ENCODE measurements at places on chromosomes 4 and X.

DNA sequence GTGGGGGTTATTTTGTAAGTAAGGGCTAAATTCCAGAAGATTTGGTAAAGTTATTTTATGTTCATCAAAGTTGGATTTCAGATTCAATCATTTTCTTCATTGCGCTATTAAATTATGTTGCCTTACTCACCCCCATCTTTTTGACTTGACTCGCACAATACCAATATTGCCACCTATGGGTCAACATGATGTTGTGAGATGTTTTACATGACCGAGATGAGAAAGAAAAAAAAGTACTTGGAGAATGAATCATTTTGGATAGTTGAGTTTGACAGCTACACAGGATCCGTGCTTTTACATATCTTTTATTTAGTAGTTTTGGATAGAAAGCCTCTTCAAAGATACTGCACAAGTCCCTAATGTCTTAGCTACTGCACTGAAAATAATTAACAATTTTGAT, 224.2 kb upstream of the EMCN start:
- DNase-seq: peak; percentile 17

DNA sequence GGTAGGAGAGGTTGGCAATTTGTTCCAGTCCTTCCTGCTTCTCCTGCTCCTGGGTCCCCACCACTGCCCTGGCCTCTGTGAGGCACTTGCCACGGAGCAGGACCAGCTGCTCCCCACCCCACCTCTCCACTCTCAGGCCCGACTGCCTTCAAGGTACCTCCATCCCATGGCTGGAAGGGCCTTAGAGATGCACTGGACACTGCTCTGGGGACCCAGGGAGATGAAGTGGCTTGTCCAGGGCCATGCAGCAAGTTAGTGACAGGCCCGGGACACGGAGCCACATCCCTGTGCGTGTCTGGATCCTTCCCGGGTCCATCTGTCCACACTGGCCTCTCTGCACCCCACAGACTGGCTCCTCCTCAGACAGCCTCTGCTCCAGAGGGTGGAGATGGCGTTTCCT, 105.3 kb downstream of the CPZ start:
- no peak for DNase-seq

- DNase-seq: no peak
Observed at GRCh38 chr4:73798842-73799241, 37.6 kb upstream of the CXCL6 start.

DNA sequence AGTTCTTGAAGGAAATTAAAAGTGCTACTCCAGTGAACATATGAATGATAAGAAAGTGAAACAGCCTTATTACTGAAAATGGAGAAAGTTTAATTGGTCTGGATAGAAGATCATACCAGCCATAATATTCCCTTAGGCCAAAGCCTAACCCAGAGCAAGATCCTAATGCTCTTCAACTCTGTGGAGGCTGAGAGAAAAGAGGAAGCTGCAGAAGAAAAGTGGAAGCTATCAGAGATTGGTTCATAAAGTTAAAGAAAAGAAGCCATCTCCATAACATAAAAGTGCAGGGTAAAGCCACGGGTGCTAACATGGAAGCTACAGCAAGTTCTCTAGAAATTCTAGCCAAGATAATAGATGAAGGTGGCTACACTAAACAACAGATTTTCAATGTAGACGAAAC, 85.5 kb upstream of the ATOH1 start:
- DNase-seq: no peak

DNA sequence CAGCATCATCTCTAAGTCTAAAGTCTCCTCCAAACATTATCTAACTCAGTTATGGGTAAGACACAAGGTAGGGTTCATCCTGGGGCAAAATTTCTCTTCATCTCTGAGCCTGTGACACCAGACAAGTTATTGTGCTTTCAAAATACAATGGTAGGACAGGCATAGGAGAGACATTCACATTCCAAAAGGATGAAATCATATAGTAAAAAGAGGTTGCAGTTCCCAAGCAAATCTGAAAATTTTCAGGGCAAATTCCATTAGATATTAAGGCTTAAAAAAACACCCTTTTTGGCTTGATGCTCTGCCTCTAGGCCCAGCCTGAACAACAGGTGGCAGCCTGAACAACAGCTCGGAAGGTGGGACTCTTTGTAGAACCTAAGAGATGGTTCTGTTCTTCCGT, 448.3 kb upstream of the SLIT2 start:
- no peak for DNase-seq

DNA sequence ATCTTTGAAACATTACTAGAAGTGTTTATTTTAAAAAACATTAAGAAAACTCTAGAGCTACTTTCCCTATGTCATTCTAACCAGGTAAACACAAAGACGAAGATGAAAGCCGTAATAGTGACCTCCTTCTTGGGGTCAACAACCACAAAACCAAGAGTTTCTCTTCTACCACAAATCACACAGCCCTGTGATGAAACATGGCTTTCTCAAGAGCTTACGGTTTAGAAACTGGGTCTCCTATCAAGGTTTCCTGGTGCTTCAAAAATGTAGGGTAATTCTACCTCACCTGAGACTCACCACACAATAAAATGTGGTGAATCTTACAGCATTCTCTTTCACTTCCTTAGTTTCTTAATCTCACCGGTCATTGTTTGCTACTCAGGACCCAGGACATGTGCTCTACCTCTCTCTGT, 50.9 kb downstream of the CORIN start:
- no peak for DNase-seq

GRCh38 chrX:65997978-65998717, 41.7 kb downstream of the VSIG4 start:
- DNase-seq: no peak

GRCh38 chr4:107747748-107748486, 27.9 kb upstream of the PAPSS1 start:
- no peak for DNase-seq

DNA sequence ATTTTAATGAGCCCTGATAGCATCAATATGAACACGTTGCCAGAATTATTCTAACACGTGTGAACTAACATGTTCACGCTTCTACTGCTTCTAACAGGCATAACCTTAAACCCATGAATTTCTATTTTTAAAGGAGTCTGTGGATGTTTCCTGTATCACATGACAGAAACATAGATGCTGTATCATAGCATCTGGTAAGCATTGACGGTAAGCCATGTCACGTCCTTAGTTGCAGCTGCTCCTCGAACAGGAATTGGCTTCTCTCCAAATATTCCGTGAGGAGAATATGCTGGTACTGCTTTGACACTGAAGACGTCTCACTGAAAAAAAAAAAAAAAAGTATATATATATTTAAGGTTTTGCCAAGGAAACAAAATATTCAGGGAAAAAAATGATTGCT, 105.1 kb upstream of the MXRA5 start:
- DNase-seq: no peak

DNA sequence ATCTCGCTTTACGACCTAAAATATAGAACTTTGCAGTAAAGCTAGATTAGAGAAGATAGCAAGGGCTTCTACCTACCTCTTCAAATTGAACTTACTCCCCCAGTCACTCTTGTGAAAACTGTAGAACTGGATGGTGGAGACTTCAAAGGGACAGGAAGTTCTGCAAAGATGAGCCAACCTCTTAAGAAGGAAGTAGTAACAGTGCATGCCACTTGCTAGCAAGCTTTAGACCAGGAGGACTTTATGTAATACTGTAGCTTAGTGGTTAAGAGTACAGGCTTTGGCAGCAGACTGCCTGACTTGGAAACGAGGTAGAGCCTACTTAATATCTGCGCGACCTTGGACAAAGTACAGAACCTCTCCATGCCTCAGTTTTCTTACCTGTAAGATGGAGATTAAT, 27.5 kb upstream of the VBP1 start:
- peak; percentile 71 for DNase-seq

- peak; percentile 93 for DNase-seq
Observed at GRCh38 chr4:169410839-169411770, 140.3 kb upstream of the SH3RF1 start.

DNA sequence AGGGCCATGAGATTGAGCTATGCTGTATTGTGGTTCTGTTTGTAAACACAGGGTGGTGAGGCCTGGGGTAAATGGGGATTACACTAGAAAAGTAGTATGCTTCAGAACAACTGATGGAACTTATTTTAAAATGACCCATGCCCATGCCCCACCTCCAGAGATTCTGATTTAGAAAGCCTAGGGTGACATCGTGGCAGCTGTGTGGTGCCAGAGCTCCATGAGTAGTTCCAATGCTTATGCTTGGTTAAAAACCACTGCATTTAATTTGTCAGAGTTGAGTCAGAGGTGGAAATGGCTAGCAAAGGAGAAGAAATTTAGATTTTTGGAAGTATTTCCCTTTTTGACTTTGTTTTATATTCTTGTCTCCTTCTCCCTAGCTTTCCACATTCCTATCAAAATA, 63.4 kb upstream of the PDE5A start:
- DNase-seq: no peak

DNA sequence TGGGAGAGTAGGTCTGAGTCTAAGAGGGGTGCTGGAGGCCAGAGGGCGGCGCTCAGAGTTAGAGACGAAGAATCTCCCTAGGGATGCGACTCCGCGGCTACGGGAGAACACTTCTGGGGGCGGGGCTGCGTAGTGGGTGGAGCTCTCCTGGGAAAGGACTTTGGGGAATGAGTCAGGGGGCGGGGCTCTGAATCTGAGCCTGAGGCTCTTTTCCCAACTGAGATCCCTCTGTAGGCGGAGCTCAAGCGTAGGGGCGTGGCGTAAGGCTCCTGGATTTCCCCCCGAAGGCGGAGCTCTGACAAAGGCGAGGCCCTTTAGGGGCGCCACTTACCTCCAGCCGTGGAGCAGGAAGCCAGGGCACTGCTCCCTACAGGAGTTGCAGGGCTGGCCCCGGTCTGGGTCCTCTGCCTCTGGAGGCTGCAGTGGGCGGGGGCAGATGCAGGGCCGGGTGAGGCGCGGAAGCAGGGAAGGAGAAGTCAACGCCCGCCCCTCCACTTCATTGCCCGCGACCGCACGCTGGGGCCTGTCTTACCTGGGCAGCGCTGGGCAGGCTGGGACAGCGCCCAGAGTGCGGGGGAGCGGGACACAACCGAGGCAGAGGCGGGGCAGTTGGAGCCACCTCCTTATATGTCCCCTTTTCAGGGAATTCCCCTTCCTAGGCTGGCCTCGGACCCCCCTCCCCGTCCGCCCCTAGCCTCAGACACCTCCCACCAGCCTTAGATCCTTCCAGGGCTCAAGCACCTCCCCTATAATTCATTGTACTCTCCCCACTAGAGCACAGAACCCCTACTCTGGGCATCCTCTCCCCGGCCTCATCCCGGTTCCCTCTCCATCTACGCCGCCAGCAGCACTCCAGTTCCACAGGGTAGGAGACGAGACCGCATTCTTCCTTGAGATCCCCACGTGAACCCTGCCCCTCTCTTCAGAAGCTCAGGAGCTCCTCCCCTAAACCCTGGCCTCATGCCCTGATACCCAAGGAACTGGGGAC, 1.6 kb downstream of the PRICKLE3 start:
- no peak for DNase-seq

- DNase-seq: no peak
Observed at GRCh38 chr4:83297548-83298260, 13.1 kb upstream of the COQ2 start.

DNA sequence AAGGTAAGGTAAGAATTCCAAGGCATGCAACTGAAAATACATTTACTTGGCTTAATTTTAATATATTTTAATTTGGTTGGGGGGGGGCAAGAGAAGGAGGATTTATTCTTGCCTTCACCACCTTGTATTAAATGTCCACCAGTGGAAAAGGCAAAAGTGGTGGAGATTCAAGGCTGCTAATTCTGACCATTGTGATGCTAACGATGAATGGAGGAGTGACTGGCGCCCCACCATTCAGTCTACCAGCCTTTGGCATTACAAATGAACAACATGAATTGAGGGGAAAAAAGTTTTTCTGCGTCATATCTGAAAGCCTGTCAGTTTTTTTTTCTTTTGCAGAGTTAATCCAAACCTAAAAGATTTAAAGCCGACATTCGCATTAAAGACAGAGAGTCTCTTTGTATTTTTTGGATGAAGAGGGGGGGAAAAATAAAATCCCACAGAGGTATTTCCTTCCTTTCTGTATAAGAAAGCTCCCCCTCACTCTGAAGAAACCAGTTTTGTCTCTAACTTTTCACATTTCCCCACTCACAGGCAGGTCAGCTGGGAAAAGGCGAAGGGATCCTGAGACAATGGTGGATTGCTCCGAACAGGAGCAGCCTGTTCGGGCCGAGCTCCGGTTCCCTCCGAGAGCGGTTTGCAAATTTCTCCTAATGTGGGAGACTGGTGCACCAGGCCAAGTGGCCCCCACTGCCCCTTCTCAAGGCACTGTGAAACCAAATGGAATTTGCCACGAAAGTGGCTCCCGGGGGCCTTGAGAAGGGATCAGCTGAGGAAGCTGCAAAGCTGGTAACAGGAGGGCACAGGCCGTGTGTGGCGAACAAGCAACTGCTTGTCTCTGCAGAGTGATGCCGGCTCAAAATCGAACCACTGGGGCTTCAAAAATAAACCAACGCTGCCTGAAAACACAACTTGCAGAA, 28.1 kb downstream of the SHISA3 start:
- DNase-seq: no peak

GRCh38 chrX:26649534-26649933, 433.6 kb downstream of the MAGEB5 start:
- DNase-seq: peak; percentile 29

DNA sequence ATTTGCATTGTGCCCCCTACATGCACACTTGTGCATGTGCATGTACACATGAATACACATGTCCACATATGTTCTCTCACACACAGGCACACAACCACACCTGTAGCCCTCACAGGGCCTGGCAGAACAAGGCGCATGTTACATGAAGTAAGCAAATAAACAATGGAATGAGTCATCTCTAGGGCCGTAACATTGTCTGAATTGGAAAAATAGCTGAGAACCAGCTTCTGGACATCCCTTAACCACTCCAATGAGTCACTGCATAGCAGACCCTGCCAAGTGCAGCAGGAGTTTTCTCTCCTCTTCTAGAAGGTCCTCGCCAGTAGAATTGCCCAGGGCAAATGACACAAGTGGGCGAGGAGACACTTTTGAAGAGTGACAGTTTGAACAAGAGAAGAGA, 66.1 kb downstream of the MAGEA10 start:
- no peak for DNase-seq

DNA sequence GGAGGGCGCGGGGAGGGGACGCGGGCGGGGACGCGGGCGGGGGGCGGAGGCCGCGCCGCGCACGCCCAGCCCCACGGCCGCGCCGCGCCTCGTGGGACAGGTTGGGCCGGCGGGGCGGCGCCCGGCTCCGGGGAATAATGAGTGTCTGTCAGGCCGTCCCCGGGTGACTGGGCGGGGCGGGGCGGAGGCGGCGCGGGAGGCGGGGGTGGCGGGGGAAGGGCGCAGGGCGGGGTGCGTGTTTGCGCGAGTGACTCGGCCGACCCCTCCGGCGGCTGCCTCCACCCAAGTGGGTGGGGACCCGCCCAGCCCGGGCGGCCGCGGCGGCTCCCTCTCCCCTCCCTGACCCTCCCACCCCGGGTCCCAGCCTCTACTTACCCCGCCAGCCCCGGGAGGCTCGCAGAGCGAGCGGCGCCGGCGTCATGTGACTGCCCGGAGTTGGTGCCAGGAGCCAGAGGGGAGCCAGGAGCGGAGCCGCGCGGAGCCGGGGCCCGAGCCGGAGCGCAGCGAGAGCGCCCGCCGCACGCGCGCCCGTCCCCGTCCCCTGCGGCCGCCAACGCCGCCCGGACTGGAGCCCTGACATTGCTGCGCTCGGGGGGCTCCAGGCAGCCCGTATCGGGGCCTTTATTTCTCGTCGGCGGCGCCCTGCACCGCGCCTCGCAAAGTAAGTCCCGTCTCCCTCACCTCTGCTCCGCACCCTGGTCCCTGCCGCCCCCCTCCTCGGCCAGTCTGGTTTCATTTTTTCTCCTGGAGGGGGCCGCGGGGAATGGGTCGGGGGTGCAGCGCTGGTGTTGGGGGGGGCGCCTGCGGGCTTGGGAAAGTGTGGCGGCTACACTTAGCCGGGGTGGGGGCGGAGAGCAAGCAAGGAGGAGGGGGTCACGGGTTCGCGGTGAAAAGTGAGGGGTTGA, at the start of gene KLF3:
KLF3 (plus strand) TSS at position 399 of the 905 bp plus-strand sequence. CDS start 16,427 bp downstream, outside the sequence.
- DNase-seq: peak; percentile 25

- no peak for DNase-seq
Observed at GRCh38 chr4:100359441-100359840, 158.4 kb downstream of the EMCN start.
